ENCODE measurements at places on chromosomes 1 and 21.

DNA sequence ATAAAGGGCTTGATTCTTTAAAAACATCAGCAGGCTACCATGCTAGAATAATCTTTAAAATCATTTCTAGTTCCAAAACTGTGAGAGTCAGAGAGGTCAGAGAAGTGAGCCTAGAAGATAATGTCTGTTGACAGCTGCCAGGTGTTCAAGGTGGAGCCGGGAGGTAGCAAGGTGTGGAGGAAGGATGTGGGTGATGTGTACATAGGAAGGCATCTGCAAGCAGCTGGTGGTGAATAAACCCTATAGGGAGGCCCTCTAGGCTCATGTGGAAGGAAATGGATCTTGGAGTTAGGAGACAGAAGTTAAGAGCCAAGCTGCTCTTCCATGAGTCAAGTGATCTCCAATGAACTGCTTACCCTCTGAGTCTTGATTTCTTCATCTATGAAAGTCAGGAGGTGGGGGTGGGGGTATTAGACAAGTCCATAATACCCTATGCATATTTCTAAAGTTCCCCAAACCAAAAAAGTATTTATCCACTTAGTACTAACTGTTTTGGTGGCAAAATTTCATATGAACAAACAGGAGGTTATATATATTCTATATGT is 266.3 kb downstream of the RHOU start:
- DNase-seq: no peak

GRCh38 chr21:33451634-33452071 is 28.1 kb downstream of the TMEM50B start:
- no peak for DNase-seq

DNA sequence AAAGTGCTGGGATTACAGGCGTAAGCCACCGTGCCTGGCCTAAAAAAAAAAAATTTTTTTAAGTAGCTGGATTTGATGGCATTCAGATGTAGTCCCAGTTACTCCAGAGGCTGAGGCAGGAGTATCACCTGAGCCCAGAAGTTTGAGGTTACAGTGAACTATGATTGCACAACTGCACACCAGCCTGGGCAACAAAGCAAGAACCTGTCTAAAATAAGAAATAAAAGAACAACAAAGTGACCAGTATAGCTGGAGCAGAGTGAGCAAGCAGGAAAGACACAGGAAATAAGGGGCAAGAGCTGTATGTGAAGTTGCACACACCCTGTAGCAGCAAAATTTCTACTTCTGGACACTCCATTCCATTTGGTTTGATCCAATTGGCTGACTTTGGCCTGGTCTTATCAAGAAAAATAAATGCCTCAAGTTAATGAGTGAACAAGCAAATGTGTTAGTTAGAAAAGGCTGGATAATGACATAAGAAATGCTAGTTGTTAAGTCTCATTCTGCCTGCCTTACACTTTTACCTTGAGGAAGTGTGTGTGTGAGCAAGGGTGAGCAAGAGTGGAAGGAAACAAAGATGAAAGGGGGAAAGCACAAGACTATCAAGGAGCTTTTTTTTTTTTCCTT is 7.9 kb downstream of the ATP5IF1 start:
- no peak for DNase-seq

GRCh38 chr1:198168227-198168626 is 11.4 kb downstream of the NEK7 start:
- no peak for DNase-seq

DNA sequence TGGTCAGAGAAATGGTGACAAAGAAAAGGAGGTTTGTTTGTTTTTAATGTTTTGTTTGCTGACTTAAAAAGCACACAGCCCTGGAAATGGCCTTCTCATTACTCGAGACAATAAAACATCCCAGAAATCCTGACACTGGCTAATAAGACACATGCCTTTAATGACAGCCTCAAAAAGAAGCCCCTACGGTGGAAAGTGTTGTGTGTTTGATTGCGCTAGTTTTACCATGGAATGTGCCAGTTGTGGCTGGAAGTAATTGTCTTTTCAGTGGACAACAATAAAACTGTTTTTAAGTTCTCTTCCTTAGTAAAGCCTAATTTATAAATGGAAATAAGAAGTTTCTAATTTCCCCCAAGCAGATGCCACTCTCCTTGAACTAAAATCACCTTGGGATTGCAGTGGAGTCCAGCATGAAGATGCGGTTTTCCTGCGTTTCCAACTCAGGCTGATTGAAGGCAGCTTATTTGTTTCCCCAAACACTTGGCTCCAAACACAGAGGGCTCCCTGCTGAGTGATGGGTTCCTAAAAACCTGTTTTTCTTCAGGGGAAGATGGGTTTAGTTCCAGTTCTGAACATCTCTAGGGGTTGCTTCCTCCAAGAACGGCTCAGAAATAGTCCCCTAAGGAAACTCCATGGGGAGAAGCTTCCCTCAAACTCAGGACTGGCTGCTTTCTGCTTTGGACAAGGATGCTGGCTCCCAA is 54.3 kb downstream of the CD247 start:
- DNase-seq: no peak

DNA sequence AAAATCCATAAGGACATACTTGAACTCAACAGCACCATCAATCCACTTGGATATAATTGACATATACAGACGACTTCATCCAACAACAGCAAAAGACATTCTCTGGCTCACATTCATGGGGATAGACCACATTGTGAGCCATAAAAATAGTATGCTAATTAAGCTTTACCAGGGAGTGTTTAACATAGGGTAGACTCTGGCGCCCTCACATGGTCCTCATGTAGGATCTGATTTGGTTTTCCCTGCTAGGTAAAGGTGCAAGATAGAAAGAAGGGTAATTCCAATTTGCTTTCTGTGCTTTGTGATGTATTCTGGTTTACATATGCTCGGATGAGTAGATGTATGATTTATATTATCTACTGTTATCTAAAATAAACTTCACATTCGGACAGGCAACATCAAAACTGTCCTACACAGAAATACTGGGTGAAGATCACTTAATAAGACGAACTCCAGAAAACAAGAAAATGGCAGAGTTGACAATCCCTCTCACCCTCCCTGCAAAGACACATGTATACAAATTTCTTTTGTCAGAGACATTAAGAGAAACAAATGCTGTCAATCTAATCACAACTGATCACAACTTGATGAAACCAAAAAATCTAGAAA is 27.7 kb downstream of the CR1L start:
- peak; percentile 67 for DNase-seq

GRCh38 chr1:60502506-60502905 is 428.9 kb upstream of the C1orf87 start:
- no peak for DNase-seq

DNA sequence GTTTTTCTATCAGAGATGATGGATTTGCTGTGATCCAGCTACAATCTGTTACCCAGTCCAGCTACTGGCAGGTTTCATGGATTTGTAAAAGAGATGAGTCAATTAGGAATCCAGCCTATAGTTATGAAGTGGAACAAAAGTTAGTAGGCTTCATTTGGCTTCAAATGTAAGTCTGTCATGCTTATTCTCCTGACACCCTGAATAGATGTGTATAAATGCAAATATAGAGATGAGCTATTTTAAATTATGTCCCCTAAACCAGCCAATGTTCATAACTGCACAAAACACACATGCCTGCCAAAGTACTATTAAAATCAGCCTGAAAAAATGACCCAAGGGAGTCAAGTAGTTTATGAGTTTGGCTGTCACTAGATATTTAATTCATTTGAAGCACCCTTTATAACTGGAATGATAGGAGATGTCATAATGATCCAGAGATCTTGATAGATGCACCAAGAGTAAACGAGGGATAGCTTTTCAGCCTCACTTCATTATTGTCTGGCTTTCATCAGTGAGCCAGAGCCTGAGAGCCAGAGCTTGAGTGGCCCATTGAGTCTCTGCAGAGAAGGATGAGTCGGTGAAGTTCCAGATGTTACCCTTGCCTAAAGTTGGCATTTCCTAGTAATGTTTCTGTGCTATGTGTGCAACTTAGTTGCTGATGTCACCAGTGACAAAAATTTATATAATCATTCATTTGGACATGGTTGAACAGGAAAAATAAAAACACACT is 11.8 kb upstream of the NTMT2 start:
- DNase-seq: no peak

GRCh38 chr1:12155328-12155727 is 11.5 kb upstream of the TNFRSF1B start:
- DNase-seq: no peak

- DNase-seq: peak; percentile 67
Measured at GRCh38 chr1:115641762-115642167, at the start of gene VANGL1. TSS of gene VANGL1 (plus strand) at chr1:115641970. CDS start at chr1:115651414, 9,444 bp downstream.

DNA sequence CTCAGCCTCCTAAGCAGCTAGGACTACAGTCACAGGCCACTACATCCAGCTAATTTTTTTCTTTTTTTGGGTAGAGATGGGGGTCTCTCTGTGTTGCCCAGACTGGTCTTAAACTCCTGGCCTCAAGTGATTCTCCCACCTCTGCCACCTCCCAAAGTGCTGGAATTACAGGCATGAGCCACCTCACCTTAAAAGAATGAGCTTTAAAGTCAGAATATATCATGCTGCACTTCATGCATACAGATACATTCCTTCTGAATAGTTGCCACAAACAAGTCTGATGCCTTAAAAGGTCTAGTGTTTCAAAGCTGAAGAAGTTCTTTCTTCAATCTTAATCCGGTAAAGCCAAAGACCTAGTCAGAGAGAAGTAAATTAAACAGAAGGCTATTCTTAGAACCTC is 23.8 kb upstream of the CPLANE2 start:
- DNase-seq: no peak
